GM18507 (cell line): ENCODE measurements at places on chromosomes 4 and X.

DNA sequence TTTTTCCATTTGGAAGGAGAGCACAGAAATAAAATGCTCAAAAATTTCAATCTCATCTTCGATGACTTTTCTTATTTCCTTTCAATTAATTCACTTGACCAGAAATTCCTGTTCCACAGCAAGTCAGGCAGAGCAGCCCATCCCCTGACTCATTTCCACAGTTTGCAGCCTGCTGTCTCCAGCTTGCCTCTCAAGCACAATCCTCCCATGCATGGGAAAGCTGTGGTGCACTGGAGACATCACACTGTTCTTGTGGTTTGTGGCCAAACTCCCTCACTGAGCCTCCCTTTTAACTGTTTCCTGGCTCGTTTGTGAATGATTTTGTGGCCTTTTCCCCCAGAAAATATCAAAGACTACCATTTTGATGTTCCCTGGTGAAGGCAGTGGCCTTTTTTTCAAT, 114.0 kb upstream of the ENPEP start:
- no peak for DNase-seq

DNA sequence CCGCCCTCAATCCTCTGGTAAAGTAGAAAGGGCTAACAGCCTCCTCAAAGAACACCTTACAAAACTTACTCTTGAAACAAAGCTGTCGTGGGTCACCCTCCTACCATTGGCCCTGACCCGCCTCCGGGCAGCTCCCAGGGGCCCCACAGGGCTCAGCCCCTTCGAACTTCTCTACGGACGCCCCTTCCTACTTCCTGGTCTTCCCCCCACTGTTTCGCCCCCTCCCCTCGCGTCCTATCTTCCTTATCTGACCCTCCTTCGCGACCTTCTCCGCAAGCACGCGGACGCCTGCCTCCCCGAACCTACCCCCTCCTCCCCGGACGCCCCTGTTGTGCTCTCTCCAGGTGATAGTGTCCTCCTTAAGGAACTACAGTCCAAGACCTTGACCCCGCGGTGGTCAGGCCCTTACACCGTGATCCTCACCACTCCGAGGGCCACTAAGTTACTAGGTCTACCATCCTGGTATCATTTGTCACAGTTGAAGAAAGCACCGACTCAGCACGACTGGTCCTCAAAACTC, 963.1 kb downstream of the RPA4 start:
- DNase-seq: no peak

GRCh38 chr4:81758574-81759264, 287.0 kb upstream of the RASGEF1B start:
- DNase-seq: no peak

GRCh38 chr4:140654495-140654814, 85.7 kb upstream of the UCP1 start:
- no peak for DNase-seq

DNA sequence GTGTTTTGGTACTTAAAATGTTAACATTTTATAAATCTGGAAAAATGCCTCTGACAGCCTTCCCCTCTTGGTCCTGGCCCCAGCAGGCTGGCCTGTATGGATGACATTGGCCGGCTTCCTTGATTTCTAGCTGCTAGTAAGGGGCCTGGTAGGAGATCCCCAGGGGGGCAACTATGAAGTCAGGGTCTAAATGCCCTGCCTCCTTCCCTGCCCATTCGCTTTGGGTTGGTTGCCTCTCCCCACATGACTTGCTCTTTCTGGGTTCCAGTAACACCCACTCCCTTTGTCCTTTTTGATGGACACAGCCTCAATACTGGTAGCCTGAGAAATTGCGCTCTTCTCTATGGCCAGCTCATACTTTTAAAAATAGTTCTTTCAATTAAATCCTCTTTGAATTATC, 78.0 kb upstream of the MAD2L1 start:
- DNase-seq: no peak

GRCh38 chr4:6381571-6382123, 90.8 kb downstream of the PPP2R2C start:
- DNase-seq: no peak

GRCh38 chr4:74501579-74501978, 56.6 kb downstream of the AREG start:
- no peak for DNase-seq

DNA sequence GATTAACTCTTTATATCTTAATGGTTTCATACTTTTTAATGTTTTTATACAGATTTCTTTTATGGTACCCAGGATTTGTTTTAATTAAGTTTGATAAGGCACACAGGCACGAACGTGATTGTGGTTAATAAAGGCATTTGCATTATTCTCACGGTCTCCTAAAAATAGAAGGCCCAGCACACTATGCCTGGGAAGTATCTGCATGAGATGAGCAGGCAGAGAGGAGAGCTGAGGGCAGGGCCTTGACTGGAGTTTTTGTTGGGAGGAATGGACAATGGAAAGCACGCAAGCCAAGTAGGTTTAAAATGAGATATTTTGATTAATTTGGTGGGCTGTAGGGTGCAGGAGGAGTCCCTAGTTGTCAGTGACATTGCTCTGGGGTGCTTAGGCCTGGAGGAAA, 1714.3 kb upstream of the PCDH7 start:
- DNase-seq: no peak

GRCh38 chrX:53031380-53031779, 17.2 kb upstream of the GPR173 start:
- DNase-seq: no peak

GRCh38 chr4:13316354-13316753, 167.8 kb downstream of the RAB28 start:
- DNase-seq: no peak

DNA sequence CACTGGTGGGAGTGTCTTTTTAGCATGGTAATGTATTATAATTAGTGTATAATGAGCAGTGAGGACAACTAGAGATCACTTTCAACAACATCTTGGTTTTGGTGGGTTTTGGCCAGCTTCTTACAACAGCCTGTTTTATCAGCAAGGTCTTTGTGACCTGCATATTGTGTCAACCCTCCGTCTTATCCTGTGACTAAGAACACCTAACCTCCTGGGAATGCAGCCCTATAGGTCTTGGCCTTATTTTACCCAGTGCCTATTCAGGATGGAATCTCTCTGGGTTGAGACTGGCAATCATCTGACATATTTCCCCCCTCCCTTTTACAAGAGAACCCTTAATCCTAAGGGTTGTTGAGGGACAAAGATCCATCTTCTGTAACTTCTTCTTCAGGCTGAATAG, 21.9 kb upstream of the ADH4 start:
- DNase-seq: no peak

DNA sequence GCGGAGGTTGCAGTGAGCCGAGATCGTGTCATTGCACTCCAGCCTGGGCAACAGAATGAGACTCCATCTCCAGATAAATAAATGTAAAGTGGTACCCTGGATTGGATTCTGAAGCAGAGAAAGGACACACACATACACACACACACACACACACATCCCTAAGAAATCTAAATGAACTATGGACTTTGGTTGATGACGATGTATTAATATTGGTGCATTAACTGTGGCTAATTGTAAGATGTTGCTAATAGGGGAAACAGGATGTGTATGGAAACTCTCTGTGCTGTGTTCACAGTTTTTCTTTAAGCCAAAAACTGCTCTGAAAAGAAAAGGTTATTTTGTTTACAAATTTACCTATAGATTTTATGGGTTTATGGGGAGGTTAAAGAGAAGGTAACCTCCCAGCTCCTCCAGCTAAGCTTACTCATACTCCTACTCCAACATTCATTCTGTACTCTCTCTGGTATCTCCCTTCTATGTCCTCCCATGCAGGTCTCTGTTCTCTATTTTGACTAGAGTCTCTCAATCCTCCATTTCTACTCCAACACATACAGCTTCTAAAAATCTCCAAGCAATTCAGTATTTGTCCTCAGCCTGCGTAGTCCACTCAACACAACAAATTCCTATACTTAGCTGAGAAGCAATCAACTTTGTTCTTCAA, 46.5 kb upstream of the RELL1 start:
- DNase-seq: no peak

DNA sequence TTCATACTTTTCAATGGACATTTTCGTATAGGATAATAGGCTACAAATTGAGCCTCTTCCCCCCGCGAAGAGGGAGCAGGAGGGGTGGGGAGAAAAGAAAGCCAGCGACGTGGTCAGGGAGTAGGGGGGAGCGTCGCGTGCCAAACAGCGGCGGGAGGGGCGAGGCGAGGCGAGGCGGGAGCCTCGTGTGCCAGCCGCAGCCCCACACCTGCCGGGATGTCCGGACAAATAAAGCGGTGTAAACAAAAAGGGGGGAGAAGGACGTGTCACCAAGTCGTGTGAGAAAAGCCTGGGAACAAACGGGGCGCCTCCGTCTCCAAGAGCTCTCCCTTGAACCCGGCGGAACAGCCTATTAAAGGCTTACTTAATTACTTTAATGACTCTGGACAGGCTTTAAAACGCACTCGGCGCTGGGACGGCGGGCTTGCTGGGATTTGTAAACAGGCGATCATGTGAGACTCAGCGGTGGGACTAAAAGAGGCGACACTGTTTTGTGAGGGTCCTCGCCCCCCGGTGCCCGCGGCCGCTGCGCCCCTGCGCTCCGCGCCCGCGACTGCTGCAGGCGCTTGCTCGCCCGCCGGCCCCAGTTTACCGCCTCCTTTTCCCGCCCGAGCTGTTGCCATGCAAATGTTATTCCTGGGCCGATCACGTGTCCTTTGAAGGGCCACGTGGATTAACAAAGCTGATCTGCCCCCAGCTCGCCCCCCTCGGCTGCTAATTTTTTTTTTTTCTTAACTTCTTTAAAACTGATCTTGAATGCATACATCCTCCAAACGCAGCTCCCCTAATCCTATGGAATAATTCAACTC, at the start of gene HELT:
HELT (plus strand) TSS at position 527 of the 809 bp plus-strand sequence. CDS start 439 bp downstream, outside the sequence.
- no peak for DNase-seq
